HuH-7 (cell line): ENCODE measurements at places on chromosomes 7 and 10.

DNA sequence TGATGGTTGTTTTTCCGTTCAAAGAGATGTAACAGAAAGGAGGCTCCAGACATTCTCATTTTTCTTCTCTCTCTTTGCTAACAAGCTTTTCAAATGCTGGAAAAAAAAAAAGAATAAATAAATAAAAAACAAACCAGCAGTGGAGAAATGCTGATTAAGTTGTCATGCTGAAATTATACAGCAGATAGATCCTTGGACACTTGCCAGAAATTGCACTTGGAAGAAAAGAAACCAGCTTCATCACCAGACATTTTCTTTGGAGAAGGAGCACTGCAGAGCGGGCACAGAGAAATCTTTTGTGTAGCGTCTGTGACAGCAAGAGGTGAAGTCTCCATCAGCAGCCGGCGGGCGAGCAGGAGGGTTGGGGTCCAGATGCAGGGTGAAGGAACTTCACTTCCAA is 55.8 kb downstream of the CLRN3 start:
- DNase-seq: no peak

- no peak for DNase-seq
These were observed 148.5 kb downstream of the ARHGAP22 start for GRCh38 chr10:48456361-48456804.

- no peak for DNase-seq
These were observed 45.9 kb downstream of the ZNF783 start for GRCh38 chr7:149307775-149308501.

DNA sequence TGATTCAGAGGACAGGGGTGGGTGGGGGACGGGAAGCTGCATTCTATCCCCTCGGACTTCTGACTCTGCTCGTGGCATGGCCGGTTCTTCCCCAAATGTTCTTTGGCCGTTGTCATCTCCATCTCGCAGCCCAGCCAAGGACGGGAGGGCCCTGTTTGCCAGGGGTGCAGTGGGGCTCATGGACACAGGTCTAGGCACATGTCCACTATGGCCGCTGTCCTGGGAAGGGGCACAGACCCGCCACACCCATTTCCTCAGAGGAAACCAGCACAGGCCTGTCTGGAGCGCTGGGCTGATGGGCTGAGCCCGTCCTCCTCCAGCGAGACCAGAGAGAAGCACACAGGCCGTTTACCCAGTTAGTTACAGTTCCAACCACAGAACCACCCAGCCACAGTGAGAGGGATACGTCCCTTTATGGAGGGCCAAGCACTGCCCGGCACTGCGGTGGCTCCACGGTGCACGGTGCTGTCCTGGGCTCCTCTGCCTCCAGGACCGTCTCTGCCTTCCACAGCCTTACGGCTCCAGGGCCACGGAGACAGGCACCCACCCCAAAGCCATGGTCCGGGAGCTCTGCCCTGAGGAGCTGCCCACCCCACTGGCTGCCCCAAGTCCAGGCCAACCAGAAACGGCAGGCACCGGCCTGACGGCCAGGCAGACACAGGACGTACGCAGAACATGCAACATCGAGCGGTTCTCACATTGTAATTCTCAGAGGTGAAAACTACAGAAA is 20.2 kb downstream of the DPYSL4 start:
- no peak for DNase-seq

GRCh38 chr7:17870406-17870805 is 69.9 kb downstream of the SNX13 start:
- no peak for DNase-seq

- no peak for DNase-seq
These were observed 15.5 kb upstream of the PFKFB3 start for GRCh38 chr10:6187278-6187677.
